Stimulated activated memory B cell treated with anti-CD40 and anti-IgM and Interleukin-4, amounts not matched to agents 10 μg/mL and 1 μg/mL and 100 μg/mL, for 72 hours (primary cell): ENCODE measurements at places on chromosomes 7 and 10.

GRCh38 chr10:48464121-48464870 lies 140.6 kb downstream of the ARHGAP22 start:
- no peak for ATAC-seq

GRCh38 chr10:48651839-48652238 lies 32.8 kb upstream of the WDFY4 start:
- no peak for ATAC-seq

DNA sequence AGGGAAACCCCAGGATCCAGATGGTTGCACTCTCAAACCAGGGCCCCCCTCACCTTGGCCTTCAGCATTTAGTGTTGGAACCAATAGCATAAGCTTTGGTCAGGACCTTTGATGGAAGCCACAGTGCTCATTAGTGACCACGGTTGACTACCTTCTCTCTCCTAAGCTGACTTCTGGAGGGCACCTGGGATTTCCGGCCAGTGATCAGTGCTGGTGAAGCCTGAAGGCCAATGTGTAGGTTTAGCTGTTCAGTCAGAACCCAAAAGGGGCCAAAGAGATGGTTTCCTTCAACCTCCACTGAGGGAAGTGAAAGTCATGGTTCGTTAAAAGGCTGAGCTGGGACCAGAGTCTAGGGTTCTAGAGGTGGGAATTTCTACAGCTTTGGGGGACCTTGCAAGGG lies 46.4 kb downstream of the TCF7L2 start:
- peak; percentile 84 for ATAC-seq

GRCh38 chr7:103499976-103500375 lies 54.0 kb upstream of the SLC26A5 start:
- ATAC-seq, result no peak

- no peak for ATAC-seq
Observed at GRCh38 chr7:13832346-13832745, 157.1 kb downstream of the ETV1 start.

DNA sequence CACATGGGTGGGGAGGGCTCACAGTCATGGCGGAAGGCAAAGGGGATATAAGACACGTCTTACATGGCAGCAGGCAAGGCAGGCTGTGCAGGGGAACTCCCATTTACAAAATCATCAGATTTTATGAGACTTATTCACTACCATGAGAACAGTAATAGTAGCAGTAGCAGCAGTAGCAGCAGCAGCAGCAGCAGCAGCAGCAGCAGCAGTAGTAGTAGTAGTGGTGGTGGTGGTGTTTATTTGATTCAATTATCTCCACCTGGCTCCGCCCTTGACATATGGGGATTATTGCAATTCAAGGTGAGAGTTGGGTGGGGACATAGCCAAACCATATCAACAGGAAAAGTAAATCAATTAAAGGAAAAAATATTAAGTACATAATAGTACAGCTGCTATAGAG lies 184.7 kb downstream of the LRMDA start:
- no peak for ATAC-seq

DNA sequence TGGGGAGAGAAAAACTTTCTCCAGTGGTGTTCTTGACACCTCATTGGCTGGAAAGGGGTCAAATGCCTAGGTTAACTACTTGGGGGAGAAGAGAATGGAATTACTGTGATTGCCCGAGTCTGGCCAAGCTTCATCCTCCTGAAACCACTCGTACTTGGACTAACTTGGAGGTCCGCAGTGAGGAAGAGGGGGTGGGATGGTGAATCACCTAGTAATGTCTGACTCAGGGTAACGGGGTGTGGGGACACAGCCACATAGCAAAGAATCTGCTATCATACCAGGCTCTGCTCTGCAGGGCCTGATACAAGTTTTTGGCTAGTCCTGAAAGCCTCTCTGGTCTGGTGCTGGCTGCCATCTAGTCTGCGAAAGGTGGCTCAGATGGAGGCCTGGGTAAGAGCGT lies 190.9 kb downstream of the RPS24 start:
- ATAC-seq, result no peak
